ENCODE measurements at places on chromosomes 6 and 20.
A peak's percentile ranks its signal among the peaks of the same experiment; 100 is the strongest.

GRCh38 chr6:79813854-79814709 is 133.3 kb downstream of the ELOVL4 start:
- peak; percentile 52 for DNase-seq

DNA sequence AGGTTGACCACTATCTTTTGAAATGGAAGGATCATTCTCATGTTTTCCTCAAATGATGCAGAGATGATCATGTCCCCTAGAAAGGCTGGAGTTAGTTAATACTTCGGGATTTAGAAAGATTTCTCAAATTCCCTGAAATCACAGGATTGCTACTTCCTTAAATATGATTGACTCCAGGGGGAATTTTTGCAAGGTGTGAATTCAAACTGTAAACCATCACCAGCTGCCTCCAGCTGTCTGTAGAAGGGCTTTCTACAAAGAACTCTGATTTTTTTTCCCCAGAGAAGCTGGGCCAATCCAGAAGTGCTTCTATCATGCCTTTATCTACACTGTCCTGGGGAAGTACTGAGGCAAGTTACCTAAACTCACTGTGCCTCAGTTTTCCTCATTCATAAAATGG is 114.5 kb downstream of the EDN1 start:
- DNase-seq = no peak

DNA sequence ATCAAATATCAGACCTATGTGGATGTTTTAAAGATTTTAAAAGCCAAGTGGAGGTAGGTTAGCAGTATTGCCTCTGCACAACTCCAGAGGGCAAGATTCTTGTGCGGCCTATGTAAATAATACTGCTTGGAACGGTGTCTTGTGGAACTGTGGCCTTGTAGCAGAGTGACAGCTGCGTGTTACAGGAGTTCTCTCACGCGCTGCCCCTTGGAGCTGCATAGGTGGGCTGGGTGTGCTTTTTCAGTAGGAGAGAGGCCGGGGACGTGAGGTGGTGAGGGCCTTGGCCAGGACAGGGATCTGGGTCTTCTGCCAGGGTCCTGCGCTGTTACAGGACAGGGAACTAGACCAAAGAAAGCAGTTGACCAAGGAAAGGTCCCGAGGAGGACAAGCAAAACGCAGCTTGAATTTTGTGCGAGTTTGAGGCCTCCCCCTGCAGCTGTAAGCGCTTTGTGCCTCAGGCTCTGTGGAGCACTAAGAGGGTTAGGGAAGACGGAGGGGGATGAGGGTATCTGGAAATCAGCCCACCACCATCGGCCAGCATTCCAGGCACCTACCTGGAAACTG is 1.5 kb downstream of the TMEM181 start:
- DNase-seq = no peak

DNA sequence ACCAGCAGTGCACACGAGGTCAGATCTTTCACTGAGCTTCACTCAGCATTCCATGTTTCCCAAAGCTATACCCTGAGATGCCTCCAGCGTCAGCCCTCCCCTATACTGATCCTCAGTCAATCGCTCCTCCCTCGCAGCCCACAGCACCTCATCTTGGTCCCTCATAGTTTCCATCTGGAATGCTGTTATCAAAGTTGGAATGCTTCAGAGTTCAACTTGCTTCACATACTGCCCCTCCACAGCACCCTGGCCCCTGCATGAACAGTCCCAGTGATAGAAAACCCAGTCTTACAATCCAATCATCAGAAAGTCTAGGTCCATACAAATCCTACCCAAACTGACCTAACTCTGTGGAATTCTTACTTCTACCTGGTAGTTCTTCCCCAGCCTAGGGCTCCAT is 20.0 kb downstream of the SPAG4 start:
- DNase-seq = no peak

DNA sequence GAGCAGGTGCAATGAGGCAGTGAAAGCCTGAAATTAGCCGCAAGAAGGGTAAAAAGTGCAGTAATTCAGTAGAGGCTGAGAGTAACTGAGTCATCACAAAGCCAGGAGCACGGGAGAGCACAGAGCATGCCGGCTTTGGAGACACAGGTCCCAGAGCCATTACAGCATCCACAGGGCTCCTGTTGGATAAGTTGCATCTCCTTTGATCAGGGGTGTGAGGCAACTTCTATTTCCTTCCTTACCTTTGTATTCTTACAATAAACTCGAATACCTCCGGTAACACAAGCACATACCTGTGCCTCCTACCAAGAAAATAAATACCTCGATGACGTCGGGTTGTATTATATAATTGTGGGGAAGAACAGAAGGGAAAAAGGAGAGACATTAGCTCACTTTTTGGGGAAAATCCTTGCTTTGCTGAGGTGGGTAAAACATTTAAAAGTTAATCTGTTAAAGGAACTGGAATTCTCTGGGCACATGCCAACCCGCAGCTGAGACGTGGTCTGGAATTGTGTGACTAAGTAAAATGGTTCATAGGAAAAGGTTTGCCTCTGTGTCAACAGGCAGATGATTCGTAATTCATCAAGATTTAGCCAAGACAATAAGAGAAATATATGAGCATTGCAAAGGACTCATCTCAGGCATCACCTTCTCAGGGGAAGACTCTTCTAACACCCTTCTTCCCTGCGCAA is 360.7 kb upstream of the ZFP64 start:
- DNase-seq = no peak

GRCh38 chr6:46453216-46453615 is 38.0 kb downstream of the RCAN2 start:
- no peak for DNase-seq

DNA sequence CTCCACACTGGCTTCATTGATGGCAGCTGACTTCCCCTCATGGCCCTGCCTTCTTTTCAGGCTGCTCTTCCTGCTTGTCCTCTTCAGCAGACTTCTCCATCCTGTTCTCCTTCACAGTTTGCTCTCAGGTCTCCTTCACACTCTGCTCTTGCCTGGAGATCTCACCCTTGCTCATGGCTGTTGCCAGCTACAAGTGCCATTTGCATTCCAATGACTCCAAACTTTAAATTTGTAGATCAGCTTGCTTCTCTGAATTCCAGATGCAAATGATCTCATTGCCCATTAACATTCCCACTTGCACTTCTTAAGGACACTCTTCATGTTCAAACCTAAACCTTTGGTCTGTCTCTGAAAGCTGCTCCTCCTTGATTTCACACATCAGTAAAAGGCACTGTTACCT is 343.0 kb downstream of the QKI start:
- no peak for DNase-seq

DNA sequence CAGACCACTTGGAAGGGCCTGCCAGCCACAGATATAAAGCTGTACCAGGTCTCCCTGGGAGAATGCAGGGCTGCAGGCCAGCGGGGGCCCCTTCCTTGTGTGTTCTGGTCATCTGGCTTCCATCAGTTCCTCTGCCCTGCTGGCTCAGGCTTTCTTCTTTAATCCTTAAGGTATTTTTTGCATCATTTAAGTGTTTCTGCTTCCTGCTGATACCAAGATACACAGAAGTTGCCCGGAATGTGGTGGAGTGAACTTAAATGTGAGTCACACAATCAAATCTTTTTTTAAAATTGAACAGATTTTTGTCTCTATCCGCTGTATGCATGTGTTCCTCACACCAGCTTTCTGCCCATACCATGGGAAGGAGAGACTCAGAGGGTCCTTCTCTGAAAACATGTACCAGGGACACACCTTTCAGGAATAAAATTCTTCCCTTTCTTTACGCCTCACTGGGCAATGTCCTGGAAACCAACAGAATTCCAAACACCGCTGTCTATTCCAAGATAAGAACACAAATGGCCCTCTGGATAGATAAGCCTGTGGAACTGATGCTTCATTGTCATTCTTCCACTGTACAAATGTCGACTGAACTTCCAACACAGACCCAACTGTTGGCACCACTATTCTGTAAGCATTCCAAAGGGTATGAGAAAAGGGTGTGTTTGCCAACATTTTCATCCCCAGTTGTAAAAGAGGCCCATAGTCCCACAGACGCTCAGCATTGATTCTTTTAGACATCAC is 206.2 kb upstream of the MYLIP start:
- DNase-seq = no peak

GRCh38 chr6:75167325-75167724 is 38.5 kb downstream of the COL12A1 start:
- DNase-seq = no peak

Measured in CD4-positive, alpha-beta T cell treated with Interleukin-10 for 1 hour (primary cell).